Myometrial cell (primary cell): ENCODE measurements at places on chromosomes 4 and X. TPM values are rescaled to one million over a fixed set of nuclear protein-coding genes. Genes with fewer than 3 reads are reported as not detected.

The SPARCL1 gene
- total RNA-seq: not detected in 2 replicates

The TMEM144 gene
- total RNA-seq: 2.0 and 3.2 TPM in 2 replicates

The BRCC3 gene
- total RNA-seq: 12.8 and 19.0 TPM in 2 replicates

The CD40LG gene
- total RNA-seq: not detected in 2 replicates

The FAM114A1 gene
- 322 and 343 TPM in 2 replicates for total RNA-seq

The C4orf50 gene
- total RNA-seq: not detected in 2 replicates

The TSPAN7 gene
- total RNA-seq: not detected in 2 replicates

The SHROOM3 gene
- total RNA-seq: 4.8 and 6.6 TPM in 2 replicates

The ADH6 gene
- not detected in 2 replicates for total RNA-seq

The ADRA2C gene
- total RNA-seq: 67.3 and 71.2 TPM in 2 replicates

The FAM9B gene
- not detected in 2 replicates for total RNA-seq

The GATB gene
- total RNA-seq: 26.5 and 32.3 TPM in 2 replicates

The PIR gene
- 13.5 and 18.3 TPM in 2 replicates for total RNA-seq

The GLRA3 gene
- not detected in 2 replicates for total RNA-seq

The SUPT20HL2 gene
- not detected in 2 replicates for total RNA-seq

The CXCL8 gene
- 6.4 and 9.5 TPM in 2 replicates for total RNA-seq

The NUP62CL gene
- 1.4 TPM in 1 of 2 replicates, not detected in the other for total RNA-seq

The NPY1R gene
- total RNA-seq: 3.0 TPM in 1 of 2 replicates, not detected in the other

The PPP3CA gene
- 20.5 and 29.1 TPM in 2 replicates for total RNA-seq

The HTN1 gene
- total RNA-seq: not detected in 2 replicates

The CABS1 gene
- not detected in 2 replicates for total RNA-seq

The TREX2 gene
- not detected in 2 replicates for total RNA-seq

The TIGD4 gene
- total RNA-seq: 0.18 TPM in 1 of 2 replicates, not detected in the other

The SLC6A8 gene
- 6.9 and 7.4 TPM in 2 replicates for total RNA-seq

The HOPX gene
- 3.9 and 5.5 TPM in 2 replicates for total RNA-seq

The JCHAIN gene
- 1.7 and 1.9 TPM in 2 replicates for total RNA-seq

The NKX3-2 gene
- total RNA-seq: 0.29 TPM in 1 of 2 replicates, not detected in the other

The TMEM156 gene
- total RNA-seq: 1.4 and 2.0 TPM in 2 replicates

The FGB gene
- total RNA-seq: 0.86 and 1.9 TPM in 2 replicates

The TLR6 gene
- total RNA-seq: 0.58 and 2.7 TPM in 2 replicates

The NOX1 gene
- total RNA-seq: not detected in 2 replicates

The TECRL gene
- not detected in 2 replicates for total RNA-seq

The CACNA1F gene
- not detected in 2 replicates for total RNA-seq

The PGAM4 gene
- not detected in 2 replicates for total RNA-seq

The AIMP1 gene
- 19.9 and 27.6 TPM in 2 replicates for total RNA-seq

The CNGA1 gene
- total RNA-seq: 1.2 TPM in 1 of 2 replicates, not detected in the other

The WDFY3 gene
- 20.5 and 36.9 TPM in 2 replicates for total RNA-seq

The TRPC5OS gene
- total RNA-seq: not detected in 2 replicates

The GABRE gene
- total RNA-seq: 1.9 and 4.3 TPM in 2 replicates

The FGG gene
- 3.2 and 7.2 TPM in 2 replicates for total RNA-seq

The P2RY10 gene
- total RNA-seq: not detected in 2 replicates

The SEC24B gene
- 20.2 and 22.5 TPM in 2 replicates for total RNA-seq

The XAGE3 gene
- total RNA-seq: not detected in 2 replicates

The FGF13 gene
- not detected in 2 replicates for total RNA-seq

The ARHGAP36 gene
- total RNA-seq: not detected in 2 replicates

The SUPT20HL1 gene
- not detected in 2 replicates for total RNA-seq

The PLAC8 gene
- total RNA-seq: 2.5 and 2.6 TPM in 2 replicates
